ENCODE measurements at places on chromosomes 3 and 15.

GRCh38 chr3:113501597-113501996 lies 13.4 kb downstream of the SPICE1 start:
- no peak for DNase-seq

GRCh38 chr3:129336093-129336706 lies 57.5 kb downstream of the HMCES start:
- DNase-seq: no peak

- DNase-seq: no peak
Measured at GRCh38 chr3:118080889-118081288, 953.8 kb downstream of the IGSF11 start.

DNA sequence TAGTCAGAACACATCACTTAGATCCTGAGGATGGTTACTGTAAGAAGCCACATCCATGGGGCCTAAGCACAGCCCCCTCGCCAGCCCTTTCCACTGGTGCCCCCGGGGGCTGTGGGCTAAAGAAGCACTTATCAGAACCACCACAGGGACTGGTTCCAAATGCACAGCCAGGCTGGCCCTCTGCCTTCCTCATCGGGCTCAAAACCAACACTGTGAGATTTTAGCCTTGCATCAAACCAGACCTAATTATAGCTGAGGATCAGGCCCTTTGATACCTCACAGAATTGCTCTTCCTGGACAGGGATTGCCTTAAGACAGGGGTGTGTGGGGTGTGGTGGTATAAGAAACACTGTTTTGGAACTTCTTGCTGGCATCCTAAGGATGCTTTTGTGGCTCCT lies 23.7 kb downstream of the SRPRB start:
- no peak for DNase-seq

GRCh38 chr3:108462899-108463298 lies 47.5 kb downstream of the MYH15 start:
- no peak for DNase-seq

GRCh38 chr3:156630773-156631093 lies 43.7 kb upstream of the TIPARP start:
- no peak for DNase-seq

DNA sequence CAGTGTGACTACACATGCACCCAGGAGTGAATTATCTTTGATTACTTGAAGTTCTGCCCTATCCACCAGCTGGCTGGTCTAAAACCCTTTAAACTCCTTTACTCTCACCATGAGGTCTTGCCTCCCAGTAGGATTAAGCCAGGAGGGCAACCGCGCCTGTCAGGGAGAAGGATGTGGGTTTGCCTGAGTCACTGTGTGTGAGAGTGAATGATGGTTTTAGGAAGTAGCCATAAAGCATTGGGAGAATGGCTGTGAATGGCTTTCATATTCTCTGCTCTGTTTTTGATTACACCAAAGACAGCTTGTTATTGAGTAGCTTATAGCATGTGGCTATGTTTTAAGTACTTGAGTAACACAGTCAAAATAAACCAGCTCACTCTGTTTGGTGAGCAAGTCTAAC lies 637.7 kb upstream of the TBL1XR1 start:
- no peak for DNase-seq

GRCh38 chr3:104145164-104145563 lies 1221.5 kb upstream of the ALCAM start:
- no peak for DNase-seq

GRCh38 chr3:67381667-67382272 lies 272.6 kb downstream of the SUCLG2 start:
- DNase-seq: no peak

DNA sequence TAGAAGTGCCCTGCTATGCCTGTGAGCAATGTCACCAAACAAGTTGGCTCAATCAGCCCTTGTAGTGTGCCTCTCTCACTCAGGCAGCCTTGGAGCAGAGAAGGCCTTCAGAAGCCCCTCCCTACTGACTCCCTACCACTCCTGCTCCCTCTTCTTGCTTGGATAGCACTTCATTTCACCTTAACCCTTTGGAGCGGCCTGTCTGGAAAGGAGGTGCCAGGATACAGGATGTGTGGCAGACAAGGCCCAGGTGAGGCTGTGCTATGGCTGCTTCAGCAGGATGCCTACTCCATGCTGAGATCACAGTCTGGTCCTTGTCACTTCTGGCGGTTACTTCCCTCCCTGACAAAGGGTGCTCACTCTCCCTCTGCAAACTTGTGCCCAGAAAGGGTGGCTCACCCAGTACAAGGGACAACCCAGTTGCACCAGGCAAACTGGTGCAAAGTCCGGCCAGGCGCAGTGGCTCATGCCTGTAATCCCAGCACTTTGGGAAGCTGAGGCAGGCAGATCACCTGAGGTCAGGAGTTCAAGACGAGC lies 1.1 kb downstream of the MON1A start:
- no peak for DNase-seq

DNA sequence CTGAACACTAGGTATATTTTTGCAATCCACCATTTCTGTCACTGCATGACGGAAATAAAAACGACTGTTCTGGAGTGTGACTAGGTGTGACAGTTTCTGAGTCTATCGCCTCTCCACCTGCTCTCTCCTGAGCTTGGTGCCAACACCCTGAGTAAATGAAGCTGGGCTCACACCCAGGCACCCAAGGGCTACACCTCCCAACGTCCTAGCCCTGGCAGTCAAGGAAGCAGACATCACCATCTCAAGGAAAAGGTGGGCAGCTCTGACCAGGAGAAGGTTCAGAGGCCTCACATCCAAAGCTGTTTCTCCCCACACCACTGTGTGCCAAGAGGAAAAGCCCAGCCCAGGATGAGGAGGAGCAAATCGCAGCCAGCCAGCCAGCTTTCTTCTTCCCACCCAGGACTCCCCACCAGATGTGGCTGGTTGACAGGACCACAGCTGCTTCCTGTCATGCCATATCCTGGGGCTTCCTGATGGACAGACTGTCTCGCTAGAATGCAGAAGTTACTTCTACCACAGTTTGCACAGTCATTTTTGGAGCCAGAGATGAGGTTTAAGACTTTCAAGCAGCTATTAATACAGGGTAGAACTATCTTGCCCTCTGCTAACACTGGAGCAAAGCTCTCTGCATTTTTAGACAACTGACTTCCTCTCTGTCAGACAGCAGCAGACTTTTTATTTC lies 3.3 kb downstream of the SCAMP2 start:
- DNase-seq: no peak
